NCI-H2081 (cell line): ENCODE measurements at places on chromosomes 4 and X.

DNA sequence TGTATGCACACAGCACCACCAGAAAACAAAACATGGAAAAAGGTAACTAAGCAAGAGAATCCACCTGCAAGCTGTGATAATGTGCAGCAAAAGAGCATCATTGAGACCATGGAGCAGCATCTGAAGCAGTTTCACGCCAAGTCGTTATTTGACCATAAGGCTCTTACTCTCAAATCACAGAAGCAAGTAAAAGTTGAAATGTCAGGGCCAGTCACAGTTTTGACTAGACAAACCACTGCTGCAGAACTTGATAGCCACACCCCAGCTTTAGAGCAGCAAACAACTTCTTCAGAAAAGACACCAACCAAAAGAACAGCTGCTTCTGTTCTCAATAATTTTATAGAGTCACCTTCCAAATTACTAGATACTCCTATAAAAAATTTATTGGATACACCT is 90.2 kb downstream of the TET2 start:
- DNase-seq, result no peak

- DNase-seq, result no peak
Observed at GRCh38 chr4:122873821-122874593, 47.4 kb downstream of the FGF2 start.

GRCh38 chr4:146098978-146099377 is 76.5 kb upstream of the LSM6 start:
- no peak for DNase-seq

DNA sequence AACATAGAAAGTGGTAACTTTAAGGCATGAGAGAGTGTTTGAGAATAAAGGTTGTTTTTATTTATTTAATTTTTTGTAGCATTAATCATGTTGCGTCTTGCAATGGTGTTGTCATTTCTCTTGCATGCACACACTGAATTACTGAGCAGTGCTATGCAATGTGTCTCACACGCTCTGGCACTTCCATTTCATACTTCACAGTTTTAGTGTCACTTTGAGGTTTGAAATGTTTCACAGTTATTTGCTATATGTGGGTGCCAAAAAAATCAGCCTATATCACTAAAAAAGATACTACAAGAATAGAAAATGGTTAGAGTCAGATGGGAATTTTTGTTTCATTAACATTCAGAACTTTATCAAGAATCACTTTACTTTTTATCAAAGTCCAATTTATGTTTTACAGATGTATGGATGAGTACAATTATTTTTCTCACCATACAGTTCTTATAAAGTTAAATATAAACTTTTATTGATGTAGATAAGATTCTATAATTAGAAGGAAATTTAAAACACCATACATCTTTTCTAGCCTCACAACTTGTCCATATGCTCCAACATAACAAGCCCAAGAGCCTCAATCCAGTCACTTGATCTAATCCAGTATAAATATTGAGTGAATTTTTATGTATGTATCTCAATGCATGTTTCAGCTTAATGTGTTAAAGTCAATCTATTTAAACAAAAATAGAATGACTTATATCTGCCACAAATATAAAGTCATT is 114.0 kb downstream of the IQCM start:
- DNase-seq, result no peak

DNA sequence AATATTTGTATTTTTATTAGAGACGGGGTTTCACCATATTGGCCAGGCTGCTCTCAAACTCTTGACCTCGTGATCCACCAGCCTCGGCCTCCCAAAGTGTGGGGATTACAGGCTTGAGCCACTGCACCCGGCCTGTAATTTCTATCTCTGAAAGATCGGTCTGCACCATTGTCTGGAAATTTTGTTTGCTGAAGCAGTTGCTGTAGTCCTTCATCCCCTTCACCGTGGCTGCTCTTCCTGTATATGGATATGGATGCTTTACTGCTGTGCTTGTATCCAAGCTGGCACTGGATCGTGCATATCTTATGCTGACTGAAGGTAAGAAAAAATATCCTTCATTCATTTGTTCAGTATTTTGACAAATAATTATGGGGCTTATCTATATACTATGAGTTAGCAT is 338.4 kb upstream of the GNPDA2 start:
- DNase-seq, result no peak

GRCh38 chr4:108078024-108078733 is 88.5 kb downstream of the HADH start:
- DNase-seq, result no peak

- no peak for DNase-seq
Observed at GRCh38 chr4:33649015-33649414, 2595.3 kb downstream of the ARAP2 start.

GRCh38 chr4:107497054-107497453 is 223.0 kb downstream of the PAPSS1 start:
- no peak for DNase-seq
